ENCODE measurements at places on chromosomes 4 and X.

DNA sequence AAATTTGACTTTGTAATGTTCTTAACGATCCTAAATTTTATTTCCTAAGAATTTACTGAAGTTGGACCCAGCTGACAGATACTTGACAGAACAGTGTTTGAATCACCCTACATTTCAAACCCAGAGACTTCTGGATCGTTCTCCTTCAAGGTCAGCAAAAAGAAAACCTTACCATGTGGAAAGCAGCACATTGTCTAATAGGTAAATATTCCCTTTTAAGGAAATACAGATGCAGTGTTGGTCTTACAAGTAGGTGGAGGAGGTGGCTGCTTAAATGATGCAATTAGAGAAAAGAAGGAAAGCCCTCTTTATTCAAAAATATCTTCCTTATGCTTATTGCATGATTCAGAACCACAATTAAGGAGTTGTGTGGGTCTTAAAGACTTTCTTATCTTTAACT is 73.5 kb downstream of the RS1 start:
- no peak for DNase-seq

DNA sequence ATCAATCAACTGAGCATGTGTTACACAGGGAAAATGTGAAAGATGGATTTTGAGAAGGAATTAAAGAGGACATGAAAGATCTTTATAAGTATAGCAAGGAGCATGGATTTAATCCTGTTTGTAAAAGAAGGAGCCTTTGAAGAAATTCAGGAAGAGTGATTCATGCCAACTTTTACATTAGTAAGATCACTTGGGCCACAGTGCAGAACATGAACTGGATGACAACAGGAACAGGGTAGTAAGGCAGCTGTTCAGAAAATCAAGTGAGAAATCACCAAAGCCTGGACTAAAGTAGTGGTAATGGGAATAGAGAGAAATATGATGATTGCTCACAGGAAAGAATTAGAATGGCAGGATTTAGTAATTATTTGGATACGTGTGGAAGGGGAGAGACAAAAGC is 265.7 kb upstream of the PCDH7 start:
- DNase-seq, result no peak

DNA sequence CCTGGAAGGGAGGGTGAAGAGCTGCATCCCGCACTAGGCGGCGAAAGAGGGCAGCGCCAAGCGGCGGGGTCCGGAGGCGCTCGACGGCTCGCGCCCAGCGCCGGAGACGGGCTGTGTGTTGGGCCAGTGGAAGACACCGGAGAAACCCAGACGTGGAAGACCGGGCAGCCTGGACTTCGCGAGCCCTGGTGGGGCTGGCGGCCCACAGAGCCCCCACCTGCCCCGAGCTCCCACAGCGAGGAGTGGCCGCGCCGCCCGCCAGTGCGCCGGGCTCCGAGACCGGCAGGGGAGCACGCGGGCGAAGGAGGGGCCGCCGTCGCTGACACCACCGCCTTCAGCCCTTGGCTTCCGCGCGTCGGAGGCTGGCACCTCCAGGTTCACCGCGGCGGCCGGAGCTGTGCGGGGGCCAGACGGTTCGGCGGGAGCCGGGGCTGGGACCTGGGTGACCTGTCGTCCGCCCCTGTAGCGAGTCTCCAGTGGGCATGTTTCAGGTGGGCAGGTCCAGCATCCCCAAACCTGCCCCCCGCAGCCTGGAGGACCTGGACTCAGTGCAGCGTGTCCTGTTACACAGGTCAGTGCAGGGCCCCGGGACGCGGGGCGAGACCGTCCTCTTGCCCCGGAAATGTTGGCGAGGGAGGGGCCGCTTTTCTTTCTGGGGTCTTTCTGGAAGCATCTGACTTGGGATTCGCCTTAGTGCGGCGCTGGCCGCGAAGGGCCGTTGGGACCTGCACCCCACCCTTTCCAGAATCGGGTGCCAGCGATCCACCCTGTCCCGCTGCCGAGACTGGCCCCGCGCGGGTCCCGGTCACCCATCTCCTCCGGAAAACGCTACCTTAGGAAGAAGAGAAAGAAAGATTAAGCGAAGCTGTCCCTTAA is 9.6 kb upstream of the INTU start:
- peak; percentile 36 for DNase-seq

DNA sequence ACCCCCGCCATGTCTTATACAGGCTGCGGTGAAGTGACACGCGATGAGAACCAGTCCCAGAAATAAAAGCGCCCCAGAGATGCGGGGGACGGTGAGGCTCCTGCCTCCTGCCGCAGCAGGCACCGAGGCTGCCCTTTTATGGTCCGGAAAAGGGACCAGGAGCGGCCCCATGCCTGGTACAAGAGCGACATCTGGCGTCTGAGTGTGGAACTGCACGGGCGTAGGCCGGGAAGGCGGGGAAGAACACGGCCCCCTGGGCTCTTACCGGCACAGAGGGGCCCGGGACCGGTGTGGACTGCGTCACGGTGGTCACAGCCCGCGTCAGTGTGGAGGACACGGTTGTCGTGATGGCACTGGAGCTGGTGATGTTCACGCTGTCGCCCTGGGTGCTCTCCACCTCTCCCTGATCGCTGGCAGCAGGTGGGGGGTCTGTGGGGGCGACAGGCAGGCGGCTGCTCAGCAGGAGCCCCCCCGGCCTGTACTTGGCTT is 8.9 kb upstream of the RENBP start:
- peak; percentile 58 for DNase-seq

DNA sequence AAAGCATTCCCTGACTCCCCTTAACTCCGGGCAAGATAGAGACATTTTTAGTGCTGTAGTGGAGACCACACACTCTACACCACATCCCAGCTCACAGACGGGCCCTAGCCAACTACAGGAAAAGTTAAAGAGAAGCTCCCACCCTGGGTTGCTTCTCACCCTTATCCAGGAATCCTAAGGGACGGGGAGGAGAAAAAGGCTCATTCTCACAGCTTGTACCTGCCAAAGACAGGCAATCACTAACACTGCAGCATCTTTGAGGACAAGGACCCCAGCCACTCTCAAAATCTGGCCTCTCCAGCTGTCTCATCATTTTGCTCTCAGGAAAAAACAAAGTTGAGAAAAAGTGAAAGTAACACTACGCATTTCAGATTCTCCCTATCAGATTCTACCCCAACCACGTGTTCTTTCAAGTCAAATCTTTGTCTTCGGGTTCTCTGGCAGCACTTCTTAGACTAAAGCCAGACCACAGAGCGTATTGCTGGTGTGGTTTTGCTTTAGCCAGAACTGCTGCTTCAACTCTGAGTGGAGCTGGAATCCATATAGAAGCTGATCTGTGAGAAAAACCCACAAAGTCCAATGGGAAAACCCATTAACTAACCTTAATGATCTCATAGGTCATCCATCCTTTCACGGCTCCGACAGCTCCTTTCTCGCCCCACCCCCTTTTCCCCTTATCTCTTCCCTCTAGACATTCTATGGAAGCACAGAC is 605.9 kb upstream of the DIPK2B start:
- DNase-seq, result peak; percentile 7

- DNase-seq, result peak; percentile 43
These were observed at the start of gene RASSF6 for GRCh38 chr4:73620115-73620792. Gene RASSF6, minus strand, starts transcription at chr4:73620436. Its CDS starts 8,641 bp downstream, at chr4:73611795.

- no peak for DNase-seq
These were observed 99.0 kb upstream of the DCAF12L2 start for GRCh38 chrX:126265116-126265515.

DNA sequence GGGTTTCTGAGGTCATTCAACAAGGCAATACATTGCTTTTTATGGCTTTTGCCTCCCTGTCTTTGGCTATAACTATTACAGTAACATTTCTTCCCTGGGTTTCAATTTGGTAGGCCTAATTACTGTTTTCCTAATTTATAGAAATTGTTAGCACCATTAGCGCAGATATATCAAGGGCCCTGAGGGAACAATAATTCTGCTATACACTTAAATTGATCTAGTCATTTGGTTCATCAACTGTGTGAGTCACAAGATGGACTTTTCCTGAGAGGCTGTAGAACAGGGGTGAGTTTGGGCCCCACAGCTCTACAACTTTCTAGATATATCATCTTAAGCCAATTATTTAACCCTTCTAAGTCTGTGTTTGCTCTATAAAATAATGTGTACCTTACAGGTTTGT is 107.9 kb downstream of the COMMD8 start:
- DNase-seq, result no peak

DNA sequence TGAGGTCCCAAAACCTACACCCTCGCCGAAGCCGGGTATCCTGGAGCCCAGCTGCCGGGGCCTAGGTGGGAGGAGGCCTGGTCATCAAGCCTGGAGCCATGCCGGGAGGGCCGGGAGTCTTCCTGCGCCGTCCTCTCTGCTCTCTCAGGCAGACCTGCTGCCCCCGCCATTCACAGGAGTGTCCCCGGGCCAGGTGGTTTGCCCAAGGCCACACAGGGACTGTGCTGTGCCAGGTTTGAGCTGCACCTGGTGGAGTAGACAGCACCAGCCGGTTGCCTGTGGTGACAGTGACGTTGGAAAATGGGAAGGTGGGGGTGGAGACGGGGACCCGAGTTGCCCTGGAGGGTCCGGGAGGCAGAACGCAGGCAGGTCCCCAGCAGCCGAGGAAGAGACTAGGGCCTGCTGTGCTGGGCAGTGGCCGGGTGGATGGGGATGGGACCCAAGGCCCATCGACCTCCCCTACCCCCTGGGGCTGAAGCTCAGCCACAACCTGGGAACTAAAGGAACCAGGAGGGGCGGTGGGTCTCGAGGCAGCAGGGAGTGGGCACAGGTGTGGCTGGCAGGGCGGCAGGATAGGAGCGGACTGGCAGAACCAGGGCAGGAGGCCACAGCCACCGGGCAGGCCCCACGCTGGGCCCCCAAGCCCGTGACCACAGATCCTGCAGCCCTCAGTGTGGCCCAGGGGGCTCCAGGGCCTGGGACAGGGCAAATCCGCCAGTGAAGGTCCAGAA is 9.5 kb downstream of the DOK7 start:
- no peak for DNase-seq

DNA sequence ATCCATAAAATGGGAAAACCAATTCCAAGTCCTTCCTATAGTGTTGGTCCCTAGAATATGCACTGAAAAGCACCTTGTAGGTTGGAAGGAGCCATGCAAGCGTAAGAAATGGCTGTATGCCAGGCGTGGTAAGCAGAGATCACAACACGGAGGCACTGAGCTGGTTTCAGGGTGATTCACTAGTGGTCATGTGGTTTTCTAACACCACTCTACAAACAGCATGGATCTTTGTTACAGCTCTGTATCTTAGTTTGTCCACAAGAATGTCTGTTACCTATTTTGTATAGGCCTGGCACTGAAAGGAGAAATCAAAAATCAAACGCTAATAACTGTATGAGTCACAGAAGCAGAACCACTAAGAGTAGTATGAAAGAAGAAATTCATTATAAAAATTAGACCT is 71.9 kb downstream of the MAGEB17 start:
- peak; percentile 32 for DNase-seq

- no peak for DNase-seq
These were observed 891.1 kb upstream of the PCDH7 start for GRCh38 chr4:29829067-29829466.

- DNase-seq, result no peak
These were observed 601 bp upstream of the FGFBP2 start for GRCh38 chr4:15963576-15963975.

DNA sequence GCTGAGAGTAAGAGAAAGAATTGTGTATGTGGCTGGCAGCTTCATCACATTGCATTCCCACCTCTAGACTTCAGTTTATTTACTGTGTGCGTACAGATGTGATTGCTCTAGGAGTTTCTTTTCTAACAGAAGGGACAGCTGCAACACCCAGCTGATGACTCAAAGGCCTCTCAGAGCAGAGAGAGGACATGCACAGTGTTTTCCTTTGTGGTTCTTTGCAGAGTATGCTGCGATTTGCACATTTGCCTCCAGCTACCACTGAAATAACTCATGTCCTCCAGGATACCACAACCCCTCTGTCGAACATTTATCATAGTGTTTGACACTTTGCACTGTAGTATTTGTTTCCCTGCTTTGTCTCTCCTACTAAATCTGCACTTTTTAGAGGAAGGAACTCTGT is 294.1 kb downstream of the STIM2 start:
- DNase-seq, result peak; percentile 98

GRCh38 chrX:86829786-86830185 is 681.5 kb downstream of the DACH2 start:
- DNase-seq, result no peak

DNA sequence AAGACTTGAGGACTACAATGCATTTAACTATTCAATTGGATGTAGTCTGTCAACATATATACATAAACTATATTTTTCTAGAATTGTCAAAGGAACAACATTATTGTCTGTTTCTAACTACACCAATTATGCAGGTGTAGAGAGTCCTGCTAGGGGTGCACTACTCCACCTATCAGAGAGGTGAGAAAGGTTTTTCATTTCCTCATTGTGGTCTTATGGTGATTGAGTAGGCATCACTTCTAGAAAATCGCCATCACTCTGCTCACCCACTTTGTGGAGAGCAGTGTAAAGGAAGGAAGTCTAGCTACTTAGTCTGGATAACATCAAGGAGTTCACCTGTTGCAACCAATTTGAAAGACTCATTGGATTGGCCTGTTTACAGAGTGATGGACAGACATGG is 4.4 kb upstream of the ADH1C start:
- no peak for DNase-seq

DNA sequence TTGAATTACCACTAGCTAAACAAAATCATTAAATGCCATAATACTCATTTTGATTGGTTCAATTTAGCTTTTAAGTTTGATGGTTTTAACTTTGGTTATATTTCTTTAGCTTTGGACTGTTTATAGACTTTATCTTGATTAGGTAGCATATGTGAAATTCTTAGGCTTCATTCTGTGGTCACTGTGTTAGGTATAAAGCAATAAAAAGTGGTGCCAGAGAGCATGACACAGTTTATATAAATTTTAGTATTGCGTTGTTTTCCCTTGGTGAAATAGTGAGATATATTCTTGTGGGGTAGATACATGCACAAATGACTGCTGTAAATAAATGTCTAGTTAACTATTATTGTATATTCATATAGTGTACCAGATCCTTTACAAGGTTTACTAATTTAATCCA is 474.2 kb upstream of the GRID2 start:
- DNase-seq, result no peak

GRCh38 chrX:23668335-23668734 is 1.0 kb downstream of the PRDX4 start:
- DNase-seq, result no peak

- DNase-seq, result no peak
These were observed at the start of gene SHROOM2 for GRCh38 chrX:9785944-9786797. Gene SHROOM2, plus strand, starts transcription at chrX:9786429. Its CDS starts 117 bp downstream, at chrX:9786546.

DNA sequence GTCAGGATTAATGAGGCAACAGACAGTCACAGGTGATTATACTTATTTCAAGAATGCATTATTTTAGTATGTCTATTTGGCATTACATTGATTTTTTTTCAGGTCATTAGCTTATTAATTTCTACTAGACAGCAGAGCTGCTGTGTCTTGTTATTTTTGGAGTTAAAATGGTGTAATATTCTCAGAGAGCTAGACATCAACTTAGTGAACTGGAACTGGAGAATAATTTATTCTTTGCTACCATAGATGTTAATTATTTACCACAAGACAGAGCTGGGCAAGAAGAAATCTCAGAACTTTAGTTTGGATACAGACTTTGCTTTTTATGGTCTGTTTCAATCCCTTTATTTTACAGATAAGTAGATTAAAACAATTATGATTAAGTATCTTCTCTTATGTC is 10.2 kb upstream of the HPGD start:
- DNase-seq, result no peak

GRCh38 chr4:8761824-8762205 is 109.8 kb downstream of the HMX1 start:
- no peak for DNase-seq

- DNase-seq, result no peak
These were observed 1710.3 kb upstream of the PCDH7 start for GRCh38 chr4:29009908-29010307.
